ENCODE measurements at places on chromosomes 4 and X. TPM values are rescaled to one million over a fixed set of nuclear protein-coding genes. Genes with fewer than 3 reads are reported as not detected.

CENPVL3 gene
- 0.23 TPM for total RNA-seq

ERCC6L gene
- 6.6 TPM for total RNA-seq

- no peak for DNase-seq
Observed at GRCh38 chr4:8131210-8131609, 27.4 kb downstream of the ABLIM2 start.

DNA sequence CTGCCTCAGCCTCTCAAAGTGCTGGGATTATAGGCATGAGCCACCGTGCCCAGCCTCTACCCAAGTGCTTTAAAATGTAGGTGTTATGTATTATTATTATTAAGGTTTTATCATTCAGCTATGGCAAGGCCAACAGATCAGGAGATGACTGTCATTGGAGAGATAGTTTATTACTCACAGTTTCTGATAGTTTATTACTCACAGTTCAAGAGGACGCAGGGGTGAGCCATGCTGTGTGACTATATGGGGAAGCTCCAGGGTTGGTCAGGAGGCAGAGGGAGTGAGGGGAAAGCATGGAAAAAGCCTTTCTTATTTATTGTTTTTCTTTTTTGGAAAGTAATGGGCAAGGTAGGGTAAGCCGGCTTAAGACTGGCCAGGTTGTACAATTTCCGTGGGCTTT lies 25.4 kb upstream of the ARSD start:
- no peak for DNase-seq

GRCh38 chr4:186500721-186501304 lies 54.6 kb downstream of the MTNR1A start:
- no peak for DNase-seq

DNA sequence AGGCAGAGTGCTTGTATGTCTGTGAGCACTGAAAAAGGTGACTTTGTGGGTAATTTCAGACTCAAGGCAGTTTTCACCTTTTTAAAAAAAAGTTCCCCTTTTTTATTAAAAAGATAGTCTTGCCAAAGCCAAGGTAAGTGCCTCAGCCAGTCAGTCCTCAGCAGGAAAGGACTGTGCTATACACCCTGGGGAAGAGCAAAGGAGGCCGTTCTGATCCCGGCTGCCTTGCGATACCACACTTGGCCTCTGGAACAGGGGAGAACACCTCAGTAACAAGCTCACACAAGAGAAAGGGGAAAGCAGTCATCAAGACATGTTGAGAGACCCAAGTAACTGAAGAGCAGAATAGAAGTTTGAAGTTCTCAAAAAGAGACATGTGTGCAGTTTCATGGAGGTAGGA lies 541.7 kb downstream of the BCOR start:
- DNase-seq = no peak

DCAF16 gene
- 18.6 TPM for total RNA-seq

GRCh38 chrX:129738466-129739308 lies at the start of gene XPNPEP2:
TSS of gene XPNPEP2 (plus strand) at chrX:129738979. CDS start at chrX:129739214, 235 bp downstream.
- no peak for DNase-seq

TCEAL2 gene
- 3.6 TPM for total RNA-seq

GRCh38 chr4:152700151-152700550 lies 20.4 kb upstream of the TMEM154 start:
- no peak for DNase-seq

PPEF2 gene
- total RNA-seq = not detected

ADAMTS3 gene
- total RNA-seq = 4.6 TPM

DNA sequence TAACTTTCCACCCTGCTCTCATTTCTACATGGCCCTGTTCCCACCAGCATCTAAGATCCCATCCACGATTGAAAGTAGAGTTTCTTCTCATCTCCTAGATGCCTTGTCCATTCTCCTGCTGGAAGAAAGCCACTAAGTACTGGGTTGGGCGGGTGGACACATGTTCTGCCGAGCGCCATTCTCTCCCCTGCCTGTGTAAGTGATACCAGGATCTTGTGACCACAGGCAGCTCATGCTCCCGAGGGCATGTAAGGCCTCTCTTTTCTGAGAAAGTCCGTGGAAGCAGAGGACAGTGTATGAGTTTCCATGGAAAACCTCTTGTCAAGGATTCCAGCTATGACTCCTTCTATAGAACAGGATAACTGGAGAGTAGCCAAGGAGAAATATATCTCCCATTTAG lies 3.3 kb upstream of the SLC25A4 start:
- no peak for DNase-seq

MAGEA10 gene
- not detected for total RNA-seq

ATG4A gene
- total RNA-seq = 4.2 TPM

DNA sequence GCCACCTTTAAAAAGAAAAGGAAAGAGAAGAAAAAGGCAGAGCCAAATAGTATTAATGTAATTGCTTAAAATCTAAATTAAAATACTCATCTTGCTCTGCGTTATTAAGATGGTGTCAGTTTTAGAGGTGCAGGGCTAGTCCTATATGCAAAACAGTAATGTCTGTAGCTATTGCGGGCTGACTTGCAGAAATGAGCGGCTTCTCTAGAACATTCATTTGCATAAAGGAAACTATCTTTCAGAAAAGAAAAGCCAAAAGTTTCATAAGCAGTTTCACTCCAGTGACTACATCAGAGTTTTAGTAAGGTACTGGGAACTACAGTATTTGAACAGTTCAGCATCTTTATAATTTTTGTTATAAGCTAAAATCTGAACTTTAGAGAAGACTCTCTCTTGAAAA lies 6.0 kb downstream of the SMAD1 start:
- no peak for DNase-seq

TKTL2 gene
- total RNA-seq = not detected

GRCh38 chrX:154541896-154542722 lies 4.5 kb downstream of the G6PD start:
- DNase-seq = no peak

GRCh38 chr4:105059337-105059736 lies 87.3 kb upstream of the TET2 start:
- no peak for DNase-seq

DNA sequence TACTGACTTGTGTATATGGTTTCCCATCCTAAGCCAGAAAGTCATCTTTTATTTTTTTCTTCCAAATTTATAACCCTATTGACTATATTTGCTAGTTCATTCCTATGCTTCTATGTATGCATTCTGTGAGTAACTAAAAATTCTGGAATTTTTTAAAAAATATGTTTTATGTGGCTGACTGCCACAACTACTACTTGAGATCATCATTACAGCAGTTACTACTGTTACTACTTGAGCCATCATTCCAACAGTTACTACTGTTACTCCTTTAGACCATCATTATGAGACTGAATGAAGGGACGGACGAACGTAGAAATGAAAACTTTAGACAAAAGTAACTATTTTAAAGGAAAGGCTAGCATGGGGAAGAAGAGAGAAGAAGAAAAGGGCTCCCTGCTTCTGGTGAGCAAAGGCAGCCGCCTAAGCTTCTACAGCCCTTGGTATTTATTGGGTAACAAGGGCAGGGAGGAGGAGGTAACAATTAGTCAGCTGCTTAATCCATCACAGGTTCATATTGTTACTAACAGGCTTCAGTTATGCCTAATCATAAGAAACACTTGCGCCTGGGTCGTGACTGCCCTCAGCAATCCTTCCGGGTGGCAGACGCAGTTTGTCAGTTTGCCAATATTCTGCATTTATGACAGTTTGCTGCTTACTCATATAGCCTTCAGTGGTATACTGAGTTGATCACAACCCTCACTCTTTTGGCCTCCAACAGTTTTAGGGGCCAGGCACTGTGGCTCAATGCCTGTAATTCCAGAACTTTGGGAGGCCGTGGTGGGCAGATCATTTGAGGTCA lies 80.4 kb downstream of the PDLIM5 start:
- DNase-seq = no peak

- DNase-seq = no peak
Observed at GRCh38 chr4:100224721-100225120, 34.5 kb upstream of the DDIT4L start.

- no peak for DNase-seq
Observed at GRCh38 chr4:177975315-177975987, 533.2 kb upstream of the AGA start.

P2RY4 gene
- total RNA-seq = not detected

ADGRG2 gene
- total RNA-seq = 0.17 TPM

- DNase-seq = peak; percentile 97
Observed at GRCh38 chr4:87092389-87093141, 127.9 kb downstream of the KLHL8 start.

All from epithelial cell of proximal tubule (primary cell).